Bronchial smooth muscle cell (primary cell): ENCODE measurements at places on chromosomes 7 and 10. TPM values are rescaled to one million over a fixed set of nuclear protein-coding genes. Genes with fewer than 3 reads are reported as not detected.

The CDHR1 gene
- not detected in 2 replicates for total RNA-seq

The DCLRE1A gene
- total RNA-seq = 3.2 and 4.3 TPM in 2 replicates

The HIBADH gene
- total RNA-seq = 70.3 and 85.7 TPM in 2 replicates

The EN2 gene
- total RNA-seq = under 0.01 TPM in 1 of 2 replicates, not detected in the other

The SNCG gene
- 7.2 and 69.4 TPM in 2 replicates for total RNA-seq

The SLC35G1 gene
- total RNA-seq = 3.2 and 4.9 TPM in 2 replicates

The SEMA3E gene
- total RNA-seq = 0.79 and 11.0 TPM in 2 replicates

The STEAP1 gene
- 20.0 and 30.7 TPM in 2 replicates for total RNA-seq

The UCMA gene
- not detected in 2 replicates for total RNA-seq

The SAMD9L gene
- total RNA-seq = 11.0 and 16.2 TPM in 2 replicates

The PAPOLB gene
- under 0.01 TPM in 2 replicates for total RNA-seq

The PANK1 gene
- total RNA-seq = 3.1 and 5.2 TPM in 2 replicates

The MAGI2 gene
- 8.8 and 12.8 TPM in 2 replicates for total RNA-seq

The PTPRN2 gene
- under 0.01 and 0.34 TPM in 2 replicates for total RNA-seq

The ADIRF gene
- total RNA-seq = 197 and 447 TPM in 2 replicates

The MYO1G gene
- under 0.01 TPM in 2 replicates for total RNA-seq

The CCL26 gene
- 1.4 TPM in 1 of 2 replicates, not detected in the other for total RNA-seq

The CLDN3 gene
- under 0.01 TPM in 1 of 2 replicates, not detected in the other for total RNA-seq

The FAM221A gene
- total RNA-seq = 0.60 and 0.95 TPM in 2 replicates

The TNKS2 gene
- 44.0 and 53.0 TPM in 2 replicates for total RNA-seq

The ZNF804B gene
- not detected in 2 replicates for total RNA-seq

The CUZD1 gene
- total RNA-seq = 0.43 and 0.47 TPM in 2 replicates

The ASZ1 gene
- not detected in 2 replicates for total RNA-seq

The IL15RA gene
- 1.4 and 5.3 TPM in 2 replicates for total RNA-seq

The LBX1 gene
- total RNA-seq = under 0.01 TPM in 1 of 2 replicates, not detected in the other

The TMEM184A gene
- total RNA-seq = under 0.01 and 0.09 TPM in 2 replicates

The MEOX2 gene
- total RNA-seq = 0.16 and 0.17 TPM in 2 replicates

The SLC18A2 gene
- total RNA-seq = not detected in 2 replicates

The GNA12 gene
- 16.5 and 37.0 TPM in 2 replicates for total RNA-seq

The TMEM270 gene
- total RNA-seq = 0.16 TPM in 1 of 2 replicates, not detected in the other

The KDM7A gene
- 2.0 and 4.6 TPM in 2 replicates for total RNA-seq

The TMUB1 gene
- total RNA-seq = 11.6 and 15.6 TPM in 2 replicates

The HOXA13 gene
- not detected in 2 replicates for total RNA-seq

The CLRN3 gene
- total RNA-seq = not detected in 2 replicates

The ICA1 gene
- total RNA-seq = under 0.01 and 0.09 TPM in 2 replicates

The FXYD4 gene
- not detected in 2 replicates for total RNA-seq

The EBF3 gene
- 9.0 and 18.0 TPM in 2 replicates for total RNA-seq

The CDNF gene
- 1.5 and 3.0 TPM in 2 replicates for total RNA-seq

The ANKRD61 gene
- not detected in 2 replicates for total RNA-seq

The PTN gene
- 5.2 and 38.6 TPM in 2 replicates for total RNA-seq

The LRIT1 gene
- total RNA-seq = not detected in 2 replicates

The ARHGAP21 gene
- 109 and 130 TPM in 2 replicates for total RNA-seq

The TAS2R4 gene
- total RNA-seq = 0.79 and 1.3 TPM in 2 replicates

The FKBP6 gene
- total RNA-seq = not detected in 2 replicates

The CAMK1D gene
- total RNA-seq = 0.79 and 0.94 TPM in 2 replicates

The LLCFC1 gene
- total RNA-seq = not detected in 2 replicates

The LIPM gene
- total RNA-seq = not detected in 2 replicates

The ACBD7 gene
- total RNA-seq = 0.43 and 0.79 TPM in 2 replicates

The R3HCC1L gene
- total RNA-seq = 16.7 and 17.1 TPM in 2 replicates

The CNTNAP2 gene
- not detected in 2 replicates for total RNA-seq

The LDB3 gene
- total RNA-seq = under 0.01 and 0.09 TPM in 2 replicates

The NAT16 gene
- not detected in 2 replicates for total RNA-seq

The BZW2 gene
- total RNA-seq = 42.0 and 50.0 TPM in 2 replicates

The TAS2R40 gene
- not detected in 2 replicates for total RNA-seq

The PON3 gene
- under 0.01 TPM in 1 of 2 replicates, not detected in the other for total RNA-seq

The CDC14C gene
- under 0.01 and 0.09 TPM in 2 replicates for total RNA-seq

The MKLN1 gene
- total RNA-seq = 27.9 and 40.1 TPM in 2 replicates

The HOXA4 gene
- 0.34 and 0.47 TPM in 2 replicates for total RNA-seq

The CDCA7L gene
- total RNA-seq = 30.1 and 32.2 TPM in 2 replicates

The MYPN gene
- under 0.01 and 0.16 TPM in 2 replicates for total RNA-seq
